ENCODE measurements at places on chromosomes 3 and 15.

DNA sequence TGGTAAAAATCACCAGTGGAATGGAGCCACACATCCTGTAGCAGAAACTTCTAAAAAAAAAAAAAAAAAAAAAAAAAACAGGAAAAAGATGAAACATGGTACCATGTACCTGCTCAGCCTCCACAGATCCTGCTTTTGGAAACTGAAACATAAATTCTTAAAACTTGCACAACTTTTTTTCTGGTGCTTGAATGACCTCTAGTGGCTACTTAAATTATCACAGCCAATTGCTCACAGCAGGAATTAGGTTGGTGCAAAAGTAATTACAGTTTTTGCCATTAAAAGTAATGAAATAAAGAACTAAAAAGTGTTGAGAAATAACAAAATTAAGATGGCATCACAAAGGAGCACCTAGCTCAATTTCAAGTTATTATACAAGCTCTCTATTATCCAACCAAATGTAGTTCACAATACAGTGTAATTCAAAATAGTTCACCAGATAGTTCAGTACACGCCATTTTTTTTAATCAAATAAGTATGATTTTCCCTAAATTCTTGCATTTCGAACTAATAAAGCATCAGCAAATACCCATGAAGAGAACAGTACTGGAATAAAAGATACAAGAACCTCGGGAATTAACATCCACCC is 80.6 kb downstream of the ULK4 start:
- peak; percentile 0 for DNase-seq

- no peak for DNase-seq
These were observed 31.7 kb upstream of the SUCLG2 start for GRCh38 chr3:67686069-67686468.

GRCh38 chr3:192487033-192487432 is 240.3 kb downstream of the FGF12 start:
- DNase-seq: no peak

- peak; percentile 77 for DNase-seq
These were observed 99.2 kb upstream of the MLF1 start for GRCh38 chr3:158471639-158472294.

DNA sequence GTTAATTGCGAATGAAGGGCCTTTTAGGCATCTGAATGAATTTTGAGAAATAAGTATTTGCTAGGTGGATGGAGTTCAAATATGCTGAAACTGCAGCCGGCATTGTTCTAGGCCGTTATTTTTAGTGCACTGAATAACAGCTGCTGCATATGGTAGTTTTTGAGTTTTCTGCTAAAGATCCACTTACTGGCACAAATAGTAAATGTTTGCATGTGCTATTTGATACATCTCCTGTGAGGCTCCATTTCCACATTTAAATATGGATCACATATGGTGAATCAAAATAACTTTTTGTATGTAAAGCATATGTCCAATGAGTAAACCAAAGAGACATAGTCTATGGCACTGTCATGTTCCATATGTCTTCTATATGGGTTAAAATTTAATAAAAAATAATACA is 56.7 kb upstream of the CNTN4 start:
- no peak for DNase-seq

DNA sequence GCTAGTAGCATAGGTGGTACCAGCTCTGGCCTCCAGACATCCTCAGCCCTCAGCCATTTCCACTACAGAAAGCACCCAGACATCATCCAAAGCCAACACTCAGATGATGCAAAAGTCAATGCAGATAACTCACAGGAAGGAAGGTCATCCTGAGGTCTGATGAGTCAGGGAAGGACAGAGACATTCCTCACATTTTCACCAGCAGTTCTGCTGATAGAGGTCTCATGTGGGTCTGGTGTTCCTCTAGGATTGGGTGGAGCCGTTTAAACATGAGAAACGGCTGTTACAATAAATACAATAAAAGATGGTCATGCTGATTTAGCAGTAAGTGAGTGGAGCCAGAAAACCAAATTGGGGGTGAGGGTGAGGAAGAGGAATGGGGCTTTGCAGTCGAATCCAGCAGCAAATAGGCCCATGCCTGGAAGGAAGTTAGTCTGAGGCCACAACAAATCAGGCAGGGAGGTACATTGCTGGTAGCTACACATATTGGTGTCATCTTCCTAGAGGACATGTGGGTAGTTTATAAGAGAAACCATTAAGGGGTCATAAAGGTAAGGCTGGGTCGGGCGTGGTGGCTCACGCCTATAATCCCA is 33.3 kb upstream of the FLNB start:
- DNase-seq: peak; percentile 87

DNA sequence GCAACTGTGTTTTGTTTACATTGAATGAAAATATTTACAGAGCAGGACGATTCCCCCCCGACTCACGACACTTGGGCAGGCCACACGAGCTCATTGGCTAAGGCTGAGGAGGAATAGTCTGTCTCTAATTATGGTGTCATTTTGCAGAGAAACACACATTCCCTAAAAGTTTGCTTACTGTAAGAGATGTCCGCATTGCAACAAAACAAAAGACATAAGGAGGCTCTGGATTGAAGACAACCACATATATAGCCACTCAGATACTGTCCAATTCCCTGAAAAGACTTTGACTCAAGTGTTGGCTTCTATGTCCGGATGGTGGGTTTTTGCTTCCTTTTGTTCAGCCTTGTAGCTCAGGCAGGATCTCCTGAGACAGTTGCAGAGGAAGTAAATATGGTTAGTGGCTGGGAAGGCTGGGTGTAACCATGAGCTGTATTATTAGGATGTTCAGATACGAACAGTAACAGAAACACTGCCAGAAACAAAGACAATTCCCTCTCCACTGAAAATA is 170.4 kb downstream of the KLHL25 start:
- no peak for DNase-seq

DNA sequence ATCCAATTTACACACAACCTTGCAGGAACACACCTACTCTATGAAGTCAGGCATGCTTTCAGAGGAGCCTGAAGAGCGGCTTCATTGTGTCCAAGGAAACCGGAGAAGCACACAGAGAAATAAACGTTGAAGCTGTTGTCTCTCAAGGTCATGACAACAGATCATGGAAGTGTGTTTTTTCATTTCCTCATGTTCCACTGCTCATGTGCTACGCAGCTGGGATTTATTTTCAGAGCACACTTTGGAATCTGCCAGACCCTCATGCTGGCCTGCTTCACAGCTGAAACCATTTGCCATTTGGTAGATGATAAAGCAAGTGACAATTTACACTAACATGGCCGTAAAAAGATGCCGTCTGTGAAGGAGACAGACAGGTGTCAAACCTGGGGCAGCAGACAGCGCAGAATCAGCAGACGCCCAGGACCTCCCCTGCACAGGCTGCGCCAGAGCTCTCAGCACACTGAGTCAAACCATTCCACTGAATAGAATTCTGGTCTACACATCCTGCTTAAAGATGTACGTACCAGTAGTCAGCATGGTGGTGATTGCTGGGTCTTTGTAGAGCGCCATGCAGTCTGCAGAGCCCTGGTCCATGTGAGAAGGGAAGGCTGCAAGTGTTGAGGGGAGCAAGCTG is 99.3 kb downstream of the ARNT2 start:
- DNase-seq: no peak

DNA sequence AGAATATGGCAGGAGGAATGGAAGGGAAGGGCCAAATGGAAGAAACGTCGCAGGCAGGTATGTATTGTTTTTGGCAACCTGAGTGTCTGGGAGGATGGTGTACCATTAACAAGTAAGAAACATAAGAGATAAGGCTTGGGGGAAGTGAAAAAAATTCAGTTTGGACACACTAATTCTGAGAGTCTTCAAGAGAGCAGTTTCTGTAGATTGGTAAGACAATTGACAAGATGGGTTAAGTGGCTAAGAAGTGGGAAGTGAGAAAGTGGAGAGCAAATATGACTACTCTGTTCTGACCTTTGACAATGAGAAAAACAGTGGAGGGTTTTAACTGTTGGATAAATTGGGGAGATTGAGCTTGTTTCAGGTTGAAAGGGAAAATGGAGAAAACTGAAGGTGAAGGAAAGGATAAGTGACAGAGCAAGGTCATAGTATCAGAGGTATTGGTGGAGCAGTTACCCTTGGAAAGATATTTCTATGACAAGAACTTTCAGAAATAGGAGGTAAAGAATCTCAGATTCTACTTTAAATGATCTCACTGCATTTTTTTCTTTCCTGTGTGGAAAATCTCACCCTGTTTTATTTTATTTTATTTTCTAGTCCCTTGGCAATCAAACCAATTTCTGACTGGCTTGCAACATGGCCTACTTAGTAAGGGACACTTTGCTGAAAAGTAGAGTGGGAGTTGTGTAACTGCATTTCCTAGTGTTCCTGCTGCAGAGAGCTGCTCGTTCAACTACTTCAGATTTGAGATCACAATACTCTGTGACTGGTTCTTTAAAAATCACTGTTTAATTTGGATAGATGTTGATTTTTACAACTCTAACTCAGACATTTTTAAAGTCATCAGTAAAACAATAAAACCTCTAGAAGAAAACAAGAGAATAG is 23.1 kb upstream of the GABPB1 start:
- DNase-seq: no peak

DNA sequence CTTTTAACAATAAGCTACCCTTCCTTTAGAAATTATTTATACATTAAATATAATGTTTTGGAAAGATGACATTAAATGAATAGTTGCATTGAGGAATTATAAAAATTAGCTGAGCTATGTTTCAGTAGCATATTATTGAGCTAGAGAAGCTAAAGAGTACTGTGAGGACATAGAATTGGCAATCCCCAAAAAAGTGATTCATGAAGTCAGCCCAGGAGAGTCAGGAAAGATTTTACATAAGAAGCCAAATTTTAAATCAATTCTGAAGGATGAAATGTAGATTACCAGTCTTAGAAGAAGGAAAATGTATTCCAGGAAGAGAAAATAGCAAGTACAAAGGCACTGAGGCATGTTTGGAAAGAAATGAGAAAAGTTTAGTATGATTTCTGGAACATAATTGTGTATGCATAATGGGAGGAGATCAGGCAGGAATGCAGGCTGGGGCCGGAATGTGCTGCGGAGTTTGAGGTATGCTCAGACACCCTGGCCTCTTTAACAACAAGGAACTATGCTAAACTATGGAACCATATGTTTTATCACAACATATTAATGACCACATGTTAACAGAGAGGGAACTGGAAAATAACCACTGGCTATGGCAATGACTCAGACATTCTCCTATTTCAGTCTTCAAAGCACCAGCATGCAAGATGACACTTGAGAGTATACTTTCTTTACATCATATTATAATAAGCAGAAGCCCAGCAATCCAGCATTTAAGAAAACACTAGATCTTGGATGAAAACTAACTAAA is 103.3 kb upstream of the COL8A1 start:
- DNase-seq: no peak

GRCh38 chr3:71548705-71549384 is 34.7 kb downstream of the FOXP1 start:
- no peak for DNase-seq

GRCh38 chr15:42253300-42253699 is 19.7 kb upstream of the GANC start:
- DNase-seq: no peak

DNA sequence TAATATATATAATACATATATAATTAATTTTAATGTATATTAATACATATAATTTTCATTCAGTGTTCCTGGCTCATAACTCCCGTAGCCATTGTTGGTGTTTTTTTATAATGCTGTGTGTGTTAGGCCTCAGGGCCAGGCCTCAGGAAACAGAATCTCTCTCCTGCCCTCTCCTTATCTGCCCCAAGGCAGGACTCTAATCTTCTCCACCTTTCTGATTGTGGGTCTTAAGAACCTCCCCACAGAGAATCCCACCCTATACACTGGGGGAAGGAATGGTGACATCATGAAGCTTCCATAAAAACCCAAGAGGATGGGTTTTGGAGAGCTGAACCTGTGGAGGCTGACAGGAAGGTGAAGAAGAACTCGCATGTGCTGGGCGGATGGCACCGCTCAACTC is 4.0 kb upstream of the FMN1 start:
- DNase-seq: no peak

DNA sequence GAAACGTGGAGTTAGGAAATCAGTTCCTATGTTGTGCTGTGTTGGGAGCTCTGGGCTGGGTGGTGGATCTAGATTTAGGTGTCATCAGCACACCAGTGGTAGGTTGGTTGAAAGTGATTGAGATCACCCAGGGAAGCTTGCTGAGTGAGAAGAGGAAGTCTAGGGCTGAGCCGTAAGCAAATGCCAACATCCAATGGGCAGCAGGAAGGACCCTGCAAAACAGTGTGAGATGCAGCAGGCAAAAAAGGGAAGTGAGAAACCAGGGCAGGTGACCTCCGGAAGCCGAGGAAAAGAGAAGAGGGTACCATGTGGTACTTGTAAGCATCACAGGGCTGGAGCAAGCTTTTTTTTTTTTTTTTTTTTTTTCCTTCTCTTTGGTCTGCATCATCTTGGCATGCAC is 15.9 kb upstream of the COPG1 start:
- DNase-seq: no peak

GRCh38 chr15:93180128-93180527 is 91.1 kb upstream of the RGMA start:
- no peak for DNase-seq

DNA sequence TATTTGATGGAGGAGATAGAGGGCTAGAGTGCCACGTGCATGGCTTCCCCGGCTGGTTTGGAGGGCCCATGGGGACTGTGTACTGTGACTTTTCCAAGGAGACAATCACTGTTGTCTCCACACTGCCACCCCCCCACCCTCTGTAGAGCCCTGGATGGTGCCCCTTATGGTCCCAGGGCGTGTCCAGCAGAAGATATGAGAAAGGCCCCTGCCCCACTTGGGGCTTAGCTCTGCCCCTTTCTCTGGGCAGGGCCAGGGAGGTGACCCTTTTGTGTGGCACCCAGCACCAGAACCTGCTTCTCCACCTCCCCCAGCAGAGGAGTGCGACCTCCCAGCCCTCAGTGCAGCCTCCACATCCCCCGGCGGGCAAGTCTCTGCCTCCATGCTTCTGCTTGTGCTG is 32.1 kb downstream of the SPSB4 start:
- no peak for DNase-seq

- DNase-seq: no peak
These were observed 826 bp downstream of the SHC4 start for GRCh38 chr15:48962662-48963523.

DNA sequence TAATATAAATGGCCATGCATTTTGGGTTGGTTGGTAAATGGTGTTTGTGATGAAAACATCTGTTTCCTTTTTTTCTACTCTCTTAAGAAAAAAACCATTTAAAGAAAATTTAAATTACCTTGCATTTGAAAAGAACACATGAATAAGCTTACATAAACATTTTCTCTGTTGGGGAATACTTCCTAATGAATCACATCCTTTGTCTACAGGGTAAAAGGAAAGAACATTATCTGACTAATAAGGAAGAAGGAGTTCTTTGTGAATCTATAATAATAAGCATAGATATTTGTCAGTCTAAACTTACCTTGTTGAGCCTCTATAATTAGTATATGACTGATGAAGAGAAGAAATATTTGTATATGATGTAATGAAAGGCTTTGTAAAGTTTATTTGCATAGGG is 254.1 kb upstream of the ZNF717 start:
- no peak for DNase-seq

- no peak for DNase-seq
These were observed 6.4 kb downstream of the IQCF1 start for GRCh38 chr3:51896607-51897305.

GRCh38 chr3:139434228-139434627 is 42.1 kb downstream of the RBP2 start:
- DNase-seq: no peak

GRCh38 chr3:15506571-15506970 is 14.9 kb downstream of the COLQ start:
- no peak for DNase-seq

GRCh38 chr3:157122116-157122515 is 37.8 kb downstream of the CCNL1 start:
- peak; percentile 49 for DNase-seq

- DNase-seq: no peak
These were observed 52.6 kb downstream of the BTD start for GRCh38 chr3:15654127-15654526.

GRCh38 chr3:123870033-123870432 is 14.1 kb downstream of the MYLK start:
- DNase-seq: no peak
